ENCODE measurements at places on chromosomes 4 and X.

GRCh38 chrX:85359051-85359450 lies 20.4 kb downstream of the POF1B start:
- no peak for DNase-seq

DNA sequence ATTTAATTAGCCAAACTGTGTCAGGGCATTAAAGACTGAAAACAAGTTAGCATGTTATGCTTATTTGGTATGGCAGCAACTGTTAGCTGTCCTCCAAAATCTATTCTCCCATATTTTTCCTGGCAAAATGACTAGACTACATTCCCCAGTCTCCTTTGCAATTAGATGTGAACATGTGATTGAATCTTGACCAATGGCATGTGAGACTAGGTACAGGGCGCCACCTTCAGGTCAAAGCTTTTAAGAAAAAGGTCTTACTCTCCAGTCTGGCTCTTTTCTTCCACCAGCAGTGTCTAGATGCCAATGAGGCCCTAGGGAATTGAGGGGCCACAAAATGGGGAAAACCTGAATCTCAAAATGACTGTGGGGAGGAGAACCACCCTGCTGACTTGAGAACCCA lies 408.2 kb downstream of the SMARCA1 start:
- peak; percentile 3 for DNase-seq

DNA sequence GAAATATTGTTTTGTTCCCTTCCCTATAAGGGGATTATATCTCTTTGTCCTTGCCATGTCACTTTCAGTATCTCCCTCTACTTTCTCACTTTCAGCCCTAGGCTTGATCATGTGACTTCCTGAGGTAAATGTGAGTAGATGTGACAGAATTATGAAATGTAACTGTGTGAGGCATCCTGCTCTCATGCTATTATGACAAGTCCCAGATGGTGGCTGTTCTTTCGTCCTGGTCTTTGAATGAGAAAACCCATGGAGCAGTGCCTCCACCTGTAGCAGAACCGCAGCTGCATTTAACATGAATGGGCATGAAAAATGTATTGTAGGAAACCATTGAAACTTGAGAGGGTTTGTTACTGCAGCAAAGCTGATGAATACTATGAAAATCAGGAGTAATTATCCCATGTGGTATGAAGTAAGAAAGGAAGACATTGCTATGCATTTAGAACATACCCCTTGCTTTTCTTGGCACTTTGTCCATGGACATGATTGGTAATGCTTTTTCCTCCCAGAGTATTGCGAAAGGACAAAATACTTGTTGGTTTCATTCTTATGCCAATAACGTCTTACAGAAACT lies 202.2 kb upstream of the GPRIN3 start:
- DNase-seq, result peak; percentile 77

GRCh38 chr4:104728380-104729122 lies 233.9 kb upstream of the CXXC4 start:
- DNase-seq, result peak; percentile 89

- DNase-seq, result peak; percentile 42
These were observed 55.9 kb upstream of the LEF1 start for GRCh38 chr4:108224611-108225053.

- DNase-seq, result peak; percentile 80
These were observed 63.3 kb downstream of the AFAP1 start for GRCh38 chr4:7876201-7876875.

GRCh38 chr4:123556526-123556925 lies 159.9 kb downstream of the SPRY1 start:
- no peak for DNase-seq

DNA sequence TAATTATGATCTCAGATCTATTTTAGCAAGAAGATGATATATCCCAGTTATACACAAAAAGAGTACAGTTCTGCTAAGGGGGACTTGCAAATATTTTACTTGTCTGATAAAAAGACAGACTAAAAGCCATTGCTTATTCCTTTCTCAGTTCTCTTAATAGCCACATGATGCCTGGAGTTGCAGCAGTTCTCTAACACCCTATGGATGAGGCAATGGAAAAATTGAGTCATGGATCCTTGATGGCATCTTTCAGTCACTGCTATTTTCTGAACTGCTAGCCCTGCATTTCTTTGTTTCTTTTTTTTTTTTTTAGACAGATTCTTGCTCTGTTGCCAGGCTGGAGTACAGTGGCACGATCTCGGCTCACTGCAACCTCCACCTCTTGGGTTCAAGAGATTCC lies 1956.7 kb downstream of the C4orf33 start:
- peak; percentile 1 for DNase-seq

DNA sequence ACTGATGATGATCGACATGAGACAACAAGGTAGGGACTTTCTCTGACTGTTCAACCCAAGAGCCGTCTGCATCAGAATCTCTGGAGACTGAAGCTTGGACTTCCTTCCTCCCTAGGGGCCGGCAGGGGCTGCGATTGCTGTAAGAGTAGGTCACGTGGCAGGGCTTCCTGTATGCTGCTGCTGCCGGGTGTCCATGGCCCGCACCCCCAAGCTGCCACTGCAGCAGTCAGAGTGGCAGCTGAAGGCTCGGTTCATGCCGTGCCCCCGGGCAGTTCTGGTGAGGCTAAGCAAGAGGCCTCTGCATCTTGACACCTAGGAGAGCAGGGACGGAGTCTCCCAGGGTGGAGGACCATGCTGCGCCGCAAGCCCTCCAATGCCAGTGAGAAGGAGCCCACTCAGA lies at the start of gene SASH3:
Gene SASH3 (plus strand): TSS at position 203 of the 400 bp plus-strand sequence. CDS start 149 bp downstream, at position 352.
- no peak for DNase-seq

GRCh38 chr4:5469151-5469775 lies 239.1 kb downstream of the EVC2 start:
- no peak for DNase-seq

- no peak for DNase-seq
These were observed 57.7 kb upstream of the SEC24B start for GRCh38 chr4:109375778-109376414.
